H9 (cell line): ENCODE measurements at places on chromosomes 2 and 18. TPM values are rescaled to one million over a fixed set of nuclear protein-coding genes. Genes with fewer than 3 reads are reported as not detected.

The ADGRF3 gene
- total RNA-seq: 0.09 and 0.29 TPM in 2 replicates

The RESP18 gene
- total RNA-seq: not detected in 2 replicates

The NOSTRIN gene
- total RNA-seq: not detected in 2 replicates

The FAM124B gene
- total RNA-seq: 0.83 and 0.94 TPM in 2 replicates

The CFAP65 gene
- total RNA-seq: 0.18 and 0.20 TPM in 2 replicates

The BCL2L11 gene
- 18.9 and 21.2 TPM in 2 replicates for total RNA-seq

The NETO1 gene
- 5.9 and 6.9 TPM in 2 replicates for total RNA-seq

The TUBB8B gene
- total RNA-seq: 0.72 and 1.0 TPM in 2 replicates

The ANKRD44 gene
- total RNA-seq: 1.8 and 1.9 TPM in 2 replicates

The AOX1 gene
- total RNA-seq: 3.5 and 4.8 TPM in 2 replicates
